Bone marrow (tissue), 2 donors: ENCODE measurements at places on chromosomes 3 and 15.

DNA sequence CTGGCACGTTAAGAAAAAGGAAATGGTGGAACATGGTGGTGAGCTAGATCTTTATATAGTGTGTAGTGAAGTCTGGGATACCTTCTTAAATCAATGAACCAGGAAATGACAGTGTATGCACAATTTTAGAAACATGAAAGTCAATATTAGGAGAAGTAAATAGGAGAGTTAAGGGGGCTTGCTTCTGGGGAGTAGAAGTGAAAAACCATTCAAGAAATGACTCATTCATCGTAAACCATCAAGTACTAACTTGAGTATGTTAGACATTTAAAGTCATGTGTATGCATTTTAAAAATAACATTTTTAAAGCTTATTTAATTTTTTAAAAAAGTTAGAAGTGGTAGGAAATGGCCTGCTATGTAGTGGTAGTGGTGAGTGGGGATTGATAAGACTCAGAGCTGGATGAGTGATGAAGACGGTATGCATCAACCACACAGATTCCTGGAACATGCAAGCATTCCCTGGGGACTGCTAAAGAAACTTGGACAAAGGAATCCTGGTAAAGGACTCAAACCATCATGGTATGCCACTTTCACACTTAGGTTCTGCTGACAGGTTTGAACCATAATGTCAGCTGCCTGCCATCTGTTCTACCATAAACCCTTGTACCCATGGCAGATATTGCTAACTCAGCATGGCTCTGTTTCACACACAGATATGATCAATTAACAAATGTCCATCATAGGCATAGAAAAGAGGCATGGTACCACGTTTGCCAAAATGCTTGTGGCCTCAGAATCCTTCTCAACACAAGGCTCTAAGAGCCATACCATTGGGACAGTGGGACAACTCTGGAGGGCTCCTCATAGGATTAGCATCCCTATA lies 28.9 kb upstream of the MITF start:
- DNase-seq = no peak

- DNase-seq = no peak
These were observed 35.7 kb upstream of the TMOD3 start for GRCh38 chr15:51793521-51794305.

DNA sequence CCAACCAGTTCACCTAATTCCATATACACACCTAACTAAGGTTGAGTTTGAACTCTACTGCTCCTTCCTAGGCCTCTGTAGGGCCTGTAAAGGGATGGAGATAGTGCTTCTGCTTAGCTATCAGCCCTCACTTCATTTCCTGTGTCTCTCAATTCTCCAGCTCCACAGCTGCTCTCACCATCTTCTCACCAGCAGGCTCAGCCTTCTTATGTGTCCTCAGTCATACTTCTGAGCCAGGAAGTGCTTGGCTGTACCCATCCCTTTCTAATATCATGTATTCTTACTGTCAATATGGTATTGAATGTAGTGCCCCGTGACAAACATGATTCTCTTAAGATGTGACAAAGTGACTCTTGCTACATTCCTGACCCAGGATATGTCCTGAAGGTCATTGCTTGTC lies 116.9 kb downstream of the SLC9A9 start:
- no peak for DNase-seq

DNA sequence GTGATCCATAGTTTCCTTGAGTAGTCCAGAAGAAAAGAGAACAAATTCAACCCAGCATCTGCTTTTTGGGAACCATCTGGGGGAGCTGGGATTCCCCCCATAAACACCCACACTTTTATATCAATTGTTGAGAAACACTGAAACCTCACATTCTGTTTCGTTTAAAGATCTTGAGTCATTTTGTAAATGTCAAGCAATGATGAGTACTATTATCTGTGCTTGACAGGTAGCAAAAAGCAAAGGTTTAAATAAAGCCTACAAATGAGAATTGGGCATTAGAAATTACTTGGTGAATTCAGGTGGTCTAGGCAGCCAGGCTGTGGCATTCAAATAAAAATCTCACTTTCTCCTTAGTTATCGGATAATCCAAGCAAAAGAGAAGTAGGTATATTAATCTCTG lies 75.7 kb downstream of the TMEM266 start:
- DNase-seq = no peak

DNA sequence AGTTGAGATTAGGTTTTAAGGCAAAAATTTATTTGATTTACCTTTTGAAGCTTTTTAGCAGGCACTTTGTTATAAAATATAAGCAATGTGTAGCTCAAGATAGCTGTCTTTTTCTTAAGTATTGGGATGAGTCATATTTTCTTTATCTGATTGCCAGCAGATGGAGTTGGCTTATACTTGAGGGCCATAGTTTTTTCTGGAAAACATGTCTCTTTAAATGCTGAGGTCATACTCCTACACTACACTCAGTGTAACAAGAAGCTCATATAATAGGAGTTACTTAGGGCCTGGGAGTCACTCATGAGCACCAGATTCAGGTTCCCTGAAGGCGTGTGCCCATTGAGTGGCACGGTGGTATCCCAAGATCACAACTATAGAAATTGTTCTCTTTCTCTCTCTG lies 579.8 kb downstream of the EDEM1 start:
- DNase-seq = no peak
